ENCODE measurements at places on chromosomes 16 and 17.

GRCh38 chr17:1573932-1574696 is 11.5 kb upstream of the PITPNA start:
- DNase-seq, result peak; percentile 21

- DNase-seq, result no peak
Measured at GRCh38 chr16:15770512-15770911, 86.3 kb downstream of the MYH11 start.

- no peak for DNase-seq
Measured at GRCh38 chr16:74865922-74866598, 91.4 kb upstream of the FA2H start.

DNA sequence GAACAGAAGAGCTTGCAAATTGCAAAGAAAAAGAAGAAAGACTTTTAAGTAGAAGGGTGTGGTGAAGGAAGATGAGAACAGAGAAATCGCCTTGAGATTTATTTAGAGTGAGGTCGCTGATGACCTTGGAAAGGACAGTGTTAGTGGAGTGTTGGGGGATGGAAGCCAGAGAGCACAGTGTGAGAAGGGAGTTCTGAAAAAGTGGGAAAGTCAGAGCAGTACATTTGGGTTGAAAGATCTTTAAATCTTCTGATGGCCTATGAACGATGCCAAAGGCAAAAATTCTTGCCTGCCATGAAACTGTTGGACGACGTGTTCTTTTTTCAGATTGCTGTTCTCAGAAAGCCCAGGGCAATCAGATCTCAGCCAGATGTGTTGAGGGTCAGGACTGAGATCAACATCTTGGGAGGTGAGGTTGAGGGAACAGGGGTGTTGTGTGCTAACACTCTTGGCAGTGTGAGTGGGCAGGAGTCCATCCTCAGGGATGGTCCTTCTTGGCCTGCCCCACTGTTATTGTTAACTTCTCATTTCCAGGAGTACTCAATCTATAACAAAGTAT is 330.1 kb downstream of the MAP2K6 start:
- DNase-seq, result no peak

DNA sequence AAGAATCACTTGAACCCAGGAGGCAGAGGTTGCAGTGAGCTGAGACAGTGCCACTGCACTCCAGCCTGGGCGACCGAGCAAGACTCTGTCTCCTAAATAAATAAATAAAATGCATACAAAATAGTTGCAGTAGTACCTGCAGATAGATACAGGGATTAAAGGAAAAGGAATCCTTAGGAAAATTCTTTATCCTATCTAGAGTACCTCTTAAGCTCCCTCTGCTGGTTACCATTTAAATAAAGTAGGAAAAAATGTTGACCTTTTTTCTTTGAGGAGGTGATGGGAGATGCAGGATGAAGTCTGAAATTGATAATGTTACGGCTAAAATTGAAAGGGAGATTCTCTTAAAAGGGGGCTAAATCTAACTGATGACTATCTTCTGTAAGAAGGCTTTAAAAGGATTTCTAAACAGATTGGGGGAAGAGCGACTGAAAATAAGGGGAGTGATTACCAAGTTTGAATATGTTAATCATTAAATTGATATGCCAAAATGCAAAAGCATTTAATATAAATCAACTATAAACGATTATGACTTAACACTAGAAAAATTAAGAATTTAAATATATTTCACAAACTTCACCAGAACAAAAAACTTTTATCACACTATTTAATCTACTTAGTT is 29.4 kb downstream of the C16orf87 start:
- no peak for DNase-seq

- no peak for DNase-seq
Measured at GRCh38 chr16:68408428-68408827, 39.9 kb downstream of the SMPD3 start.

DNA sequence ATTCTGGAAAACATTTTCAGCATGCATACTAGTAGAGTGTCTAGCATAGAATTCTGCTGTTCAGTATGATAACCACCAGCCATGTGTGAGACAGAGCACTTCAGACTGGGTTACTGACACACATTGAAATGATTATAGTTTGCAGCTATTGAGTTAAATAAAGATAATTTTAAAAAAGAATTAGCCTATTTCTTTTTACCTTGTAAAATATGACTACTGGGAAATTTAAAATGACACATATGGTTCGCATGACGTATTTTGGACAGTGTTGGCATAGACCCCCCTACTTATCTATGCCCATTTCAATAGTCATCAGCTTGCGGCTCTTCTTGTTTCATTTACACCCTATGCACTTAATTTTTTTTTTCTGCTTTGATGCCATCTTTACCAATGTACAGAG is 4.7 kb upstream of the SDK2 start:
- DNase-seq, result no peak

- DNase-seq, result no peak
Measured at GRCh38 chr16:53864819-53865493, 161.0 kb downstream of the FTO start.

- DNase-seq, result no peak
Measured at GRCh38 chr16:9364721-9365369, 273.4 kb downstream of the HAPSTR1 start.

DNA sequence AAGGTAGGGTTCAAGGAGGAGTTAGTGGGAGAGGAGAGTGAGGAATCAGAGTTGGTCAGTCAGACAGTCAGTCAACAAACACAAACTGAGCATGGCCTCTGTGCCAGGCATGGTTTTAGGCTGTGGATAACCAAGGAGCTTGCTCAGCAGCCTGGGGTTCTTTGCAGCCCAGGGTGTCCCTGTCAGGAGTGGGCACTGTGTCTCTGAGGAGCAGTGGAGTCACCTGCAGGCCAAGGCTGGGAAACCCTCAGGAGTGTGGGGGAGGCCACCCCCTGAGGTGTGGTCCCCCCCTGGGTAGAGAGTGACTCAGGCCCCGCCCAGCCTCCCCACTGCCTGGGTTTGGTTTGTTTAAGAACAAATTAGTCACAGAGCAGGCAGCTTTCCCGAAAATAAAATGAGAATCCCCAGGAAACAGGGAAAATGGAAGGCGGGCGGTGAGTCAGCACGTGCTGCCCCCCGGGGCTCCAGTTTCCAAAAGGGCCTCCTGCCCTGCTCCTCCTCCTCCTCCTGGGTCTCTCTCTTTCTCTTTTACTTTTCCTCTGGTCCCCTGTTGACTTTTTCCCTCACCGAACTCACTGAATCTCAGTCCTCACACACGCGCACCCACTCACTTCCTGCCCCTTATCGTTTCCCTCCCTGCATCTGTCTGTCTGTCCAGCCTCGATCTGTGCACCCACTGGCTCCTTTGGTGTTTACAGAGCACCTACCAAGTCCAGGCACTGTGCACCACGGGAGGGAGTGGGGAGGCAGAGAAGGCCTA is 44.3 kb downstream of the SOCS3 start:
- DNase-seq, result peak; percentile 11

- no peak for DNase-seq
Measured at GRCh38 chr17:40471846-40472732, 28.8 kb downstream of the IGFBP4 start.

DNA sequence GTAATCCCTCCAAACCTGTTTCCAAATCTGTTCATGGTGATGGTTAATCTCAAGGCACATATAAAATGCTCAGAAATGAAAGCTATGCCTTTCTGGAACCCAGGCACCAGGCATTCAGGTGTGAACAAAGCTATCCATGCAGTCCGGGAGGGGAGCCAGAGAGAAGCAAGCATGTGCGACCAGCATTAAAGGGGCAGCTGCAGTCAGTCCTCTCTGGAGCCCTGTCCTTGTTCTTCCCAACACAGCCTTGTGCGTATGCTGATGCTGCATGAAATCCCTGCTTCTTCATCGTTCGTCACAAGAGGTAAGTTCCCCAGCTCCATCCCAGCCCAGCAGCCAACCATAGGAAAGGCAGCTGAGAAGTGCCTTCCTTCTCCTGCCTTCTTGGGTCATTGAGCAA is 148.7 kb downstream of the GRIN2A start:
- DNase-seq, result no peak

DNA sequence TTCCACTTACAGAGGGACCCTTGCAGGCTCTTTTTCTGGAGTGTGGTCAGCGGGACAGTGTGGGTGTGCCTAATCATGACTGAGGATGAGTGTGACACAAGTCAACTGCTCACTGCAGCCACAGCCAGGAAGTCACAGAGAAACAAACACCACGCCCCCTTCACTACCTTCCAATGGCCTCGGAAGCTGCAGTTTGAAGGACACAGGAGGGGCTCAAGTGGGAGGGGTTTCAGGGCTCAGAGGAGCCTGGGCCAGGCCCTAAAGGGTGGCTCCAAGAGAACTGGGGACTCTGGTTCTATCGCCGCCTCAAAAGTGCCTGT is 116.2 kb upstream of the SDK2 start:
- no peak for DNase-seq

DNA sequence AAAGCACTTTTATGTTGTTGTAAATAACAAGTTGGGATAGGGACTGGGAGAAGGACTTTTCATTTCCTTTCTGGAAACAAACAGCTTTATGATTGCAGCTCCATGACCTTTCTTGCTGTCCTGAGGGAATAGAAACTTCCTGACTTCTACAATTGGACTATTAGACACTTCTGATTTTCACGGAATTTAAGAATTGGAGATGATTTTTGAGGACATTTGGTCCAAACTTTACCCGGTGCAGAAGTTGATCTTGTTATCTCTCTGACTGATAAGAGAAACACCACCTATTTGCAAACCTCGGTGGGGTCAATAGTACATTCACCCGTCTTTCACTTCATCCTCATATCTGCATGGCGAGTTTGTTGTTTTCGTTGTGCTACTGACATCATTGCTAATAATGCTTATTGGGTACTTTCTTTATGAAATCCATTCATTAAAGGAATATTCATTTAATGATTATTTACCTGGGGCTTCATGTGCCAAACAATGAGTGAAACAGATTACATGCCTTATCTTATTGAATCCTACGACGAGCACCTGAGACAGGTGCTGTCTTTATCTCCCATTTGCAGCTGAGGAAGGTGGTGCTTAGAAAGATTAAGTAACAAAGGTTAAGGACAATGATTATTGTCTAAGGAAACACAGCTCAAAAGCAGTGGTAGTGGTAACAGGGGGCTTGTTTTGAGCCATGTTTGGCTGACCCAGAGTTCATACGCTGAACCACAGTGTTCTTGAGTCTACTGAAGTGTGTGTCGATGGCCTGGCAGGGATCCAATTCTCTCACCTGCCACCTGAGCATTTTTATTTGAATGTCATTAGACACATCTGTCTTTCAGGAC is 176.9 kb upstream of the FAM20A start:
- DNase-seq, result no peak

DNA sequence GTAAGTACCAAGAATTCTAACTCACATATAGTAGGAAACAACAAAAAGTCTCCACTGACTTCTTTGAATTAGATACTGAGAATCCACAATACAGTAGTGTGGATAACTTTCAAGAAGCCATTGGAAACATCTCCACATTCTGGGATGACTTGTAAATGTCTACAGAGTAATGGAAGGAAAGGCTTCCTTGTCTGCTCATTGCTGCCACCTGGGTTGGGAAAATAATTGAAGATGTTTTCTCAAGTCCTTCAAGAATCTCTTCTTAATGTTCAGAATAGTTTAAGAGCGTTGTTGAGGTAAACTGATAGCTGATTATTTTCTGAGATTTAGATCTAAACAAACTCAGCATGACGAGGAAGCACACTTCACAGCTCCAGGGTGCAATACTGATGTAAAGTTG is 14.0 kb downstream of the CPSF4L start:
- DNase-seq, result no peak

GRCh38 chr16:82660966-82661365 is 34.2 kb downstream of the CDH13 start:
- DNase-seq, result no peak

- DNase-seq, result no peak
Measured at GRCh38 chr16:78362524-78363135, 263.2 kb downstream of the WWOX start.

DNA sequence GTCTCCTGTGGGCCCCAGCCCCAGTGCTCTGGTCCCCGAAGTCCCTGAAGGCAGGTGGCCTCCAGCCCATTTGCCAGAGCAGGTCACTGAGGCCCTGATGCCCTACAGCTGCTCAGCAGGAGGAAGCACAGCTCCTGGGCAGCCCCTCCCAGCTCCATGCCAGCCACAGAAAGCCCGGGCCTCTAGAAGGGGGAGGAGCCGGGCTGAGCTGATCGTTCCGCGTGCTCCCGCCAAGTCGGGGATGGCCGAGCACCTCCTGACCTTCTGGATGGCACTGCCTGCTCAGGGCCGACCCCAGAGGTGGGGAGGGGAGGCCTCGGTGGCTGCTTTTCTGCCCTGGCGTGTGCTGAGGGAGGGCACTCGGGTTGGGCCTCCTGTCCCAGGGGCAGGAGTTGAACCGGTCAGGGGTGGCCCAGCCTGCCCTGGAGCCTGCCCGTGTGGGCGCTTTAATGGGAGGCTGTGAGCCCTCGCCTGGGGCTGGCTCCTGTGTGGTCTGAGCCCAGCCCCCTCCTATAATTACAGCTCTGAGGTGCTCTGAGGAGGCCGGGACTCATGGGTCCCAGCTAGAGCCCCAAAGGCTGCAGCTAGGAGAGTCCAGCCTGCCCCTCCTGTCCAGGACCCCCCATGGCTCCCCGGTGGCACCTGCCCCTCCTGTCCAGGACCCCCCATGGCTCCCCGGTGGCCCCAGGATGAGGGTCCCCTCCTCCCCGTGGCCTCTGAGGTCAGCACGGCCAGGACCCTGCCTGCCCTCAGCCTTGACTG is 29.7 kb downstream of the ZFPM1 start:
- no peak for DNase-seq

DNA sequence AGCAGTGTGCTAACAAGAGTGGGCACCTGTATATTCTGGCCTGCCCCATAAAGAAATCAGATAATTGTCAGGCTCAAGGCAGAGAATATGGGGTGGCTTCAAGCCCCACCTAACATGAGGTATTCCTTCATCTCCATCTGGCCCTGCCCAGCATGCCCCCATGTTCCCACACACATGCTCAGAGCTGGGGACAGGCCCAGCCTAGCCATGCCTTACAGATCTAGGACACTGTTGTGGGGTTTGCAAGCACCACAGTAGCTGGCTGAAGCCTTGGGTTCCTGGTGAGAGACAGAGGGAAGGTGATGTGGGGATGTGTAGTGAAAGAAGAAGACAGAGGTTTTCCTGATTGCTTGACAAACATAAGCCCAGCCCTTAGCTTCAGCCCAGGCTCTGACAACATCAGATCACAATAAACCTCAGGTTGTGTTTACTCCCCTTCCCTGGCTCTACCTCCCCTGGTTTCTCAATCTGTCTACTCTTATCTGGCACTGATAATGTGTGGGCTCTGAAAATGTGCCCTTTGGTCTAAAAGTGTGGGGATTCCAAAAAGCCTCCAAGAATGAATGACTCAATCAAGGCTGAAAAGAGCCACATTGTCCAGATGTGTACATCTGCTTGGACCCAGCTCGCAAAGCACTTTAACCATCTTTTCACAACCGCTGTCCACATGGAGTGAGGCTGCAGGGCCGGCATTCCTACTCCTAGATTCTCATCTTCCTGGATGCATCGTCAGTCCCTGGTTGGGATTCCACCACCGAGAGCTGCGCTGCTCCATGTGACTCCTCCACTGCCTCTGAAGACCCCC is 34.4 kb downstream of the CDRT4 start:
- no peak for DNase-seq

GRCh38 chr16:19507867-19508266 is 14.0 kb downstream of the GDE1 start:
- no peak for DNase-seq

DNA sequence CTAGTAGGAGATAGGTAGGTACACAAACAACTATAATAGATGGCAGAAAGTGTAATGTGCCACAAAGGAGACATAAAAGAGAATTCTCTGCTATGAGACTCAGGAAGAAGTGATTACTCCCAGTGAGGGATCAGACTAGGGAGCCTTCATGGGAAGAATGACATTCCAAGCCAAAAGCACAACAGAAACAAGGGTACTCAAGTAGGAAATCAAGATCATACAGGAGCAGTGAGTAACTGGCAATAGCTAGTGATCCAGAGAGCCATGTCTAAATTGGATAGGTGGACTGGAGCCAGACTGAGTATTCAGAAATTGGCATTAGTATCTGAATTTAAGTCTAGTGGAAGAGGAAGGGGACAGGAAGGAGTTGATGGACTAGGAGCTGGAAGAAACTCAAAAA is 10.7 kb downstream of the RFFL start:
- no peak for DNase-seq

Measured in activated naive CD8-positive, alpha-beta T cell treated with anti-CD3 and anti-CD28 coated beads, Interleukin-2, amount 50 U/mL, for 16 hours (primary cell).